Stimulated activated CD8-positive, alpha-beta memory T cell treated with anti-CD3 and anti-CD28 coated beads, Interleukin-12 subunit alpha, Interleukin-12 subunit beta, amount 100 ng/mL, for 1 hour (primary cell): ENCODE measurements at places on chromosomes 1 and 21.

DNA sequence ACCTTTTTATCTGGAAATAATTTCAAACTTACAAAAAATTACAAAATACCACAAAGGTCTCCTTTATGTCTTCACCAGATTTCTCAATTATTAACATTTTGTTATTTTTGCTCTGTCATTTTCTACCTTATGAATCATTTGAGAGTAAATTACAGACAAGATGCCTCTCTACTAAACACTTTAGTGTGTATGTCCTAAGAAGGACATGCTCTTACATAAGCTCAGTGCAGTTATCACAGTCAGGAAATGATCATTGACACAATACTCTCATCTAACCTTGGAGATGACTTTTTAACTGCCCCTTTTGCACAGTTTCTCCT lies 378.9 kb upstream of the RUNX1 start:
- no peak for DNase-seq

DNA sequence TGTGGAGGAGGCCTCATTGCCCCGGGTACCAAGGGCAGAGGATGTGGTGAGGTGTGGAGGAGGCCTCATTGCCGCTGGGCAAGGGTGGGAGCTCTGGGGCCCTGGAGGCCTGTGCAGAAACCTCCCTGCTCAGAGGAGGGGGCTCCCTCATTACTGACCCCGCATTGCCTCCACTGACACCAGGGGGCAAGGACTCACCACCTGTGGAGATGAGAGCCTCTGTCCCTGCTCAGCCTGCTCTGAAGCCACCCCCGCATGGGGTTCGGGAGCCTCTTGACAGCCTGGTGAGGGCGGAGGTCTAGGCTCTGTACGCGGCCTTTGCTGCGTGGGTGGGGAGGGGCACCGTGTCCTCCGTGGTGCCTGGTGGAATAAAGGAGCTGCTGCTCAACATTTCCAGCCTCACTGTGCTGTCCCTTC lies 95.0 kb upstream of the COL6A1 start:
- DNase-seq: no peak

DNA sequence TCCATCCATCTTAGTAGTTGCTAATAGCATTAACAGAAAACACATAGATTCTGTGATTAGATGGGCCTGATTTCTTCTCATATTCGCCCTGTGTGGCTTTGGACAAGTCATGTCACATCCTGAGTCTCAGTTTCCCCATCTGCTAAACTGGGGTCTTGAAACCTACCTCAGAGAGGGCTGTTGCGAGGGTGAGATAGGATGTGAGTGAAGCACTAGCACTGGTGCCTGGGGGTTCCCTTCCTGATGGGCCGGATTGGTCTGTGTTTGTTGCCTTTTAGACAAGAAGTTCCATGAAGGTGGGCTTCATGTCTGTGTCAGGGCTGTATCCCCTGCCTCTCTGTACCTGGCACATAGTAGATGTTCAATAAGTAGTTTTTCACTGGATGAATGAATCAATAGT lies 3.5 kb upstream of the MAN1C1 start:
- no peak for DNase-seq

GRCh38 chr1:61013946-61014667 lies 68.3 kb upstream of the NFIA start:
- no peak for DNase-seq

DNA sequence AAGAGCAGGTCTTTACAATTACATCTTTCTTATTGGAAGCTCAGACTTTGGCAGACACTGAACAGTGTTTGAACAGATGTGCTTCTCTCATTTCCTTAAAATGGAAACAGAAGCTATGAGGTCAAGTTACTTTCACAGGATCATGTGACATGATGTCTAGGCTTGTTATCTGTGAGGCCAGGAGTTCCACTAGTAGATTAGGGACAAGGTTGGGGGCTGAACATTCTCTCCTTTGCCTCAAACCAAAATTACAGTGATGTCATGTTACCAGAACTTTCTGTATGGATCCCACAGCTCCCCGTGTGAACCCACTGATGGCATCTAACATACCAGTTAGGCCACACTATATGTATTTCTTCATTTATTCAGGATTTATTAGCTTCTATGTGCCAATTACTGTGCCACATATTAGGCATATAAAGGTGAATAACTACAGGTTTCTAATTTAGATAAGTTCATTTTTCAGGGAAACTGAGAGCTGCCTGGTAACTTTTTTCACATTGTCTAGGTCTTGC lies 6.0 kb downstream of the DYNLT5 start:
- DNase-seq: no peak

DNA sequence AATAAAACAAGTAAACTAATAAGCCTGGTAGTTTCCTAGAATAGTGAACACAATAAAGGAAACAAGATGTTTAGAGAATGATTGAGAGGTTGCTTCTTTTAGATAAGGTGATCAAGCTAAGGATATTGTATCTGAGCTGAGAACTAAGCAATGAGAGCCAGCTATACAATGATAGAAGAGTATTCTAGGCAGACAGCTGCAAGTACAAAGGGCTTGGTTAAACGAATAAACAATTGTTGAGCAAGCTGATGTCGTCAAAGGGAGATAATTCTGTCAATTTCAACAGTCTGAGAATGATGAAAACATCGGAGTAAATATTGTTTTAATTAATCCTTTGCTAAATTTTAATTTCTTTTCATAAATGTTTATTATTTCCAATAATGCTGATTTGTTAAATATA lies 5.5 kb upstream of the FH start:
- no peak for DNase-seq

GRCh38 chr1:66342707-66343106 lies 191.2 kb upstream of the SGIP1 start:
- no peak for DNase-seq

- no peak for DNase-seq
These were observed 39.3 kb downstream of the BRINP2 start for GRCh38 chr1:177210071-177210470.

DNA sequence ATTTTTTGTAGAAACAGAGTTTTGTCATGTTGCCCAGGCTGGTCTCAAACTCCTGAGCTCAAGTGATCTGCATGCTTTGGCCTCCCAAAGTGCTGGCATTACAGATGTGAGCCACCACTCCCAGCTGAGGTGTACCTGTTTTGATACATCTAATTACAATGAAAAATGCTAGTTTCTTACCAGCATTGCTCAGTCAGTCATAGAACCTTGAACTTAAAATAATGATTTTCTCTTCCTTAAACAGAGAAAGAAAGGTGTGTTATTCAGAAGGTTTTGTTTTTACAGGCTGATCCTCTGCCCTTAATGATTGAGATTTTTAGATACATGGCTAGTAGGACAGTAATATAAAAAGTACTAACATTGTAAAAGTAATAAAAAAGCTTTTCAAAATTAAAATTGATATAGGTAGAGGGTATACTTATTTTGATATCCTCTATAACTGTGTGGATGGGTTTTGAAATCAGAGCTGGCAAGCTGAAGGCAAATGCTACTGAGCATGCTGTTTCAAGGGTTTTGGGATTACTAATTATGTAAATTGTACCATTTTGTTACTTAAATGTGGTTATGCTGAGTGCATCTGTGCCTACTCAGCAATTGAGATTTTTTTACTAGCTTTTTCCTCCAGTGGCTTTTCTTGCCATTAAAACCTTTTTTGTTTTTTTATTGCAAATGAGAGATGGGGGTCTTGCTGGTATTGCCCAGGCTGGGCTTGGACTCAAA lies 16.1 kb downstream of the PRRC2C start:
- DNase-seq: no peak

GRCh38 chr1:170164103-170164763 lies 18.5 kb downstream of the NTMT2 start:
- DNase-seq: no peak

- DNase-seq: no peak
These were observed 38.7 kb downstream of the DHX9 start for GRCh38 chr1:182877842-182878241.

DNA sequence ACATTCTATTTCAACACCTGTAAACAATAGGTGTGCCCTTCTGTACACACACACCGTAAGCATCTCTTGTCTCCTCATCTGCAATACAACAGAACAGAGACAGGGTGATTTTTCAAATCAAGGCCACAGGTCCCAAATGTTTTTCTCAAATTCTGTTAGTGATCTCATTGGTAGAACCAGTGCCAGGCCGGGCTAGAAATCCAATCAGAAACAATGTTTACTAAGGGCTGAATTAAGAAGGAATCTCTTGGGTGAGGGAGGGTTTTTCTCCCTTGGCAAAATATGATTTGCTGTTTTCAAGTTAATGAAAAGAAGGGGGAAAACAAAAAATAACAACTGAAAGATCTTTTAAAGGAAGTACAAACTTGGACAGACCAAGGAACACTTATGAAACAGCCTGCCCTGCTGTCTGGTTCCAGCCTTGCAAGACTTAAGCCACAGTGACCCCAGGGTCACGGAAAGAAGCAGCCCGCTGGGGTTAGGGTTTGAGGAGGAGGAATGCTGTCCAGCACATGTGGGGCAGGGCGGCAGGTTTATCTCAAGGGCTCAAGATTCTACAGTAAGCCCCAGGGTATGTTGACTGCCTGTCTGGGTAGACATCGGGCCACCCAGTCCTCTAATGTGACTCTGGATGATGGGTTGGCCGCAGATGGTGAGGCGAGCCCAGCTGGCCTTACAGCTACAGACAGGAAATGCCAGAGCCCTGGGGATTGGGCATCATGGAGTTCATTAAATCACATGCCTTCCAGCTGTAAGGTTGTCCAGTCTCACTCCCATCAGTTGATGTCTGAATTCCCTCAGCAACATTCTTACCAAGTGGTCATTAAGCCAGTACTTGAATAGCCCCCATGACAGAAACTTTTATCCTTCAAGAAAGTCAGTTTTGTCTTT lies 73.3 kb upstream of the SLC44A3 start:
- no peak for DNase-seq

- DNase-seq: peak; percentile 63
These were observed 70.3 kb downstream of the PIK3CD start for GRCh38 chr1:9721606-9722377.

GRCh38 chr1:110672001-110672752 lies 2.6 kb downstream of the KCNA3 start:
- peak; percentile 64 for DNase-seq

- DNase-seq: no peak
These were observed 37.9 kb downstream of the GABPA start for GRCh38 chr21:25772686-25773085.

DNA sequence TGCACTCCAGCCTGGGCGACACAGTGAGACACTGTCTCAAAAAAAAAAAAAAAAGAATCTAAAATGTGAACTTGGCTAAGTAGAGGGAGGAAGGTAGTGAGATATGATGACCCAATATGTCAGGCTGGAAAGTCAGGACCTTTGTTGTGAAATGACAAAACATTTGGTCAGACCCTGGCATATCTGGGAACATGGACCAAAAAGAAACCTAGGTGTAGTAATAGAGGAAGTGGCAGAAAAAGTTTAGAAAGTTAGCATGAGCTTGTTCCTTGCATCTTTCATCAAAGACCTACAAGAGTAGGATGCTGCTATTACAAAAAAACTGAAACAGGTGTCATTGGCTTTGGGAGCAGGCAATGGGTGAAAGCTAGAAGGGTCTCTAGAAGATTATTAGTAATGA lies 7.3 kb upstream of the S100A3 start:
- DNase-seq: no peak

- DNase-seq: no peak
These were observed 2.1 kb downstream of the SAMSN1 start for GRCh38 chr21:14543983-14544382.

DNA sequence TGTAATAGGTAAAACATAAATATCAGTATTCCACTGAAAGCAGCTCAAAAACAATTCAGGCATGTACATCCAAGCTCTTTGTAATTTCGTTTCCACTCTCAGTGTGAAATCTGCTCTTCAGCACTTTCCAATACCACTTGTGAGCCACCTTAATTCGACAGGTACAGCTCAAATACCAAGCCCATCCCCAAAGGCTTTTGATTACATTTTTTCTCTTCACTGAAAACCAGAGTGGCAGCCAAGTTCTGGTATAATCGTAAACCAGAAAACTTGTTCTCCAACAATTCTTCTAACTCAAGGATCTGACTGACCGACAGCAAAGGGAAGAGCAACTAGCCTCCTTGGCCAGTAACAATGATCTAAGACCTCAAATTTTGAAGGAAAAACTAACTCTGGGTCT lies 36.8 kb downstream of the FBXO42 start:
- no peak for DNase-seq

DNA sequence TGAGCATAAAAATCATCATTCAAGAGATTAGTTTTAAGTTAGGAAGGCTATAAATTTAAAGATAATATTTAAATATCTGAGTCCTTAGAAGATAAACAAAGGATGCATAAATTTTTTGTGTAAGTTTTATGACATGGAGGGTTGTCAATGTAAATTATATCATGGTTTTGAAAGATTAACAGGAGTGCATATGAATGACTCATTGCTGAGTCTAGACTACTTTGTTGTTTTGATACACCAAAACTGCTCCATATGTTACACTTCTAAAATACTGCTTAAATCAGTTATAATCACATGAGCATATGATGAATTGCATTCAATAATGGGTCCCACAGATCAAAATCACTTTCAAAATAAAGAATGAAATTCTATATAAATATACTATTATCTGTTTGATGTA lies 312.5 kb downstream of the KCNT2 start:
- DNase-seq: no peak
